ENCODE measurements at places on chromosomes 2 and 18.

- no peak for DNase-seq
These were observed 122.5 kb downstream of the TMEFF2 start for GRCh38 chr2:192072261-192072660.

DNA sequence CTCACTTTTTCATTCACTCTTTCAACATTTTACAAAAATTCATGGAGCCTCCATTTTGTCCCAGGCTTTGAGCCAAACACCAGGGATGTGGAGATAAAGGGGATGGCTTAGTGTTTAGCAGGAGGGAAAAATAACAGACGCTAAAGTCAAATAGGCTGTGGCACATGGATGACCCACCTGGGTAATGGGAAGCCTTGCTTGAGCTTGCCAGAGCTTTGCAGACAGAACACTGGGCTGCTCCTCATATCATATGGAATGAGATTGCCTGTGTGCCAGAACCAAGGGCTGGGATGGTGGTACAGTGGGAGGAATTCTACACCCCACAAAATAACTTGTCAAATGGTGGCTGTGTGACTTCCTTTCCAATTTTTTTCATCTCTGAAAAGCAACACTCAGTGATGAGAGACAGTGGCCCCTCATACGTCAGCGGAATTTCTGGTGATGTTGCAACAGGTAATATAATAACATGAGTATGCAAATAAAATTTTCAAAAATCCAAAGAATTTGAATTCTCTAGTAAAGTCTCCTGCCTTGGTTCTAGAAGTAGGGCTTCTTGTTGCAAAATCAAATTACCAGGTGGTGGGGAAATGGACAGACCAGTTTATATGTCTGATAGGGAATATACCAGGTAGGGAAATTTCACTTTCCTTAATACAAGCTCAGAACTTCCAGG, 252.9 kb downstream of the CLIP4 start:
- no peak for DNase-seq

DNA sequence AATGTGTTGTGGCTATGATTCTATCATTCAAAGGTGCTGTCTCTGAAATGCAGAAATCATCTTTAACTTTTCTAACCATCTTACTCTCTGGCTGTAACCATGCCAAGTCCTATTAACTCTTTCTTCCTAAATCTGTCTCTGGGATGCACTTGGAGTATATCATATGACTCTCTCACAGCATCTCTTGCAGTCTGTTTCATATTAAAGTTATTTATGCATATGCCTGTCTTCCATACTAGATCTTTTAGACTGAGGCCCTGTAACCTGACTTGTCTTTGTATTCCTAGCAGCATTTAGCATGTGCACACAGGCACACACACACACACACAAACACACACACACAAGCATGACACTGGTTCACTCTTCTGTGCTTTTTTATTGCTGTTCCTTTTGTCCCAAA, 320.6 kb downstream of the ETAA1 start:
- no peak for DNase-seq

GRCh38 chr2:54667266-54667639, 56.2 kb upstream of the EML6 start:
- DNase-seq, result no peak

DNA sequence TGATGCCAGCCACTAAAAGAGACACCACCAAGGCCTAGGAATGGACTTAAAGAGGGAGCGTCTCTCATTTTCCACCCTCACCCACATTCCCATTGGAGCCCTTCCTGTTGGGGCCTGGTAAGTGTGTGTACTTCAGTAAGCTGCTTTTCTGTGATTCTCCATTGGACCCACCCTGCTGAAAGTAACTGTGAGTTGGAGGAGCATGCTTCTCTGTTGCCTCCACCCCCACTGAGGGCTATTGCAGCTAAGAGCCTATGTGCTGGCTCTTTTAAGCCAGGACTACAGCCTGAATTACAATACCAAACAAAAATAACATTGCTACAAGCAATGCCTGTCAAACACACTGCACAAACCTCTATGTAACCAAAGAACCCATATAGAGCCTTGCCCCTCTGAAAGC, 81.1 kb downstream of the TRABD2A start:
- no peak for DNase-seq

GRCh38 chr18:48295586-48296311, 113.4 kb downstream of the ZBTB7C start:
- no peak for DNase-seq

GRCh38 chr2:235868645-235869044, 299.5 kb downstream of the GBX2 start:
- DNase-seq, result no peak

DNA sequence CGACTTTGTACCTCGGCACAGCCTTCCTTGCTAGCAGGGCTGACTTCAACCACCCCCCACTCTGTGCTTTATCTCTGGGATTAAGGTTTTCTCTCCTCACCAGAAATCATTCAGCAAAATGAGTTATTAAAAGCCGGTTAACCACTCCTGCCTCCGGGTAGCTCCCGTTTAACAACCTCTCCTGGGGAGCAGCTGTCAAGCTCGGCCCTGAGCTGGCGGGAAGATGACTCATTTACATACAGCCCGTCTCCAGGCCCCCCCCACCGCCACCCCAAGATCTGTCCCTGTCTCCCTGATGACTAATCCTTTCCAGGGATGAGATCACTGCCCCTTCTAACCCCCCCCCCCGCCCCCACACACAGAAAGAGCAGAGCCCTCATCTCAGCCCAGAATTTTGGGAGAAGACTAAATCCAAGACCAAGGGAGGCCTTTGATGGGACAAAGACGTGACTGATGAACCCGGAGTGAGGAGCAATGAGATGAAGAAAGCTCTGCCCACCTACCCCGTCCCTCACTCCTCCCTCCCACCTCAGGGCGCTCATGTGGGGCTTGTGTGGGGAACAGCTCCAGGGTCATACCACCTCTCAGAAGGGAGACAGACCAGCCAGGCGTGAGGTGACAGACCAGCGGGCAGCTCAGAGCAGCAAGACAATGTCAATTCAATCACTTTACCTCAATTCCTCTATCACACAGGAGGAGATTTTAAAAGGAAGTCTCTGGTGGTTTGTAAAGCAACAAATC, 131.4 kb downstream of the MSH2 start:
- no peak for DNase-seq

DNA sequence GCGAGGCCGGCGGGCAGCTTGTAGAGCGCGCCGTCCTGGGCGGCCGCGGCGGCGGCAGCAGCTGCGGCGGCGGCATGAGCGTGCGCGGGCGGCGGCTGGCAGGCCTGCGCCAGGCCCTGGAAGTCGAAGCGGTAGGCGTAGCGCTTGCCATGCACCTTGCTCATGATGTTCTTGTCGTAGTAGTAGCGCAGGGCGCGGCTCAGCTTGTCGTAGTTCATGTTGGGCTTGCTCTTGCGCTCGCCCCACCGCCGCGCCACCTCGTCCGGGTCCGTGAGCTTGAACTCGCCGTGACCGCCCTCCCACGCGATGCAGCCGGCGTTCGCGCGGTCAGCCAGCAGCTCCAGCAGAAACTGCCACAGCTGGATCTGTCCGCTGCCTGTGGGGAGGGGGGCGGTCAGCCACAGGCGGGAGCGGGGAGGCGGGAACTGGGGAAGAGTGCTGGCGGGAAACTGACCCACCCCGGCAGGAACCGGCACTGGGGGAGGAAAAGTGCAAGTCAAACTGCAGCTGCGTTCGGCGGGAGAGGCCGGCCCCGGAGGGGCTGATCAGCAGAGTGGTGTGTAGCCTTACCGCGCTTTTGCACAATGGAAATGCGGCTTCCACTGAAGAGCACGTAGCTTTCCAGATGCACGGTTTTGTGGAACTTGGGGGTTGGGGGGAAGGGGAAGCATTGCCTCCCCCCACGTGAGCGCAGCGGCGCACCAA, 3.0 kb downstream of the FEV start:
- no peak for DNase-seq

DNA sequence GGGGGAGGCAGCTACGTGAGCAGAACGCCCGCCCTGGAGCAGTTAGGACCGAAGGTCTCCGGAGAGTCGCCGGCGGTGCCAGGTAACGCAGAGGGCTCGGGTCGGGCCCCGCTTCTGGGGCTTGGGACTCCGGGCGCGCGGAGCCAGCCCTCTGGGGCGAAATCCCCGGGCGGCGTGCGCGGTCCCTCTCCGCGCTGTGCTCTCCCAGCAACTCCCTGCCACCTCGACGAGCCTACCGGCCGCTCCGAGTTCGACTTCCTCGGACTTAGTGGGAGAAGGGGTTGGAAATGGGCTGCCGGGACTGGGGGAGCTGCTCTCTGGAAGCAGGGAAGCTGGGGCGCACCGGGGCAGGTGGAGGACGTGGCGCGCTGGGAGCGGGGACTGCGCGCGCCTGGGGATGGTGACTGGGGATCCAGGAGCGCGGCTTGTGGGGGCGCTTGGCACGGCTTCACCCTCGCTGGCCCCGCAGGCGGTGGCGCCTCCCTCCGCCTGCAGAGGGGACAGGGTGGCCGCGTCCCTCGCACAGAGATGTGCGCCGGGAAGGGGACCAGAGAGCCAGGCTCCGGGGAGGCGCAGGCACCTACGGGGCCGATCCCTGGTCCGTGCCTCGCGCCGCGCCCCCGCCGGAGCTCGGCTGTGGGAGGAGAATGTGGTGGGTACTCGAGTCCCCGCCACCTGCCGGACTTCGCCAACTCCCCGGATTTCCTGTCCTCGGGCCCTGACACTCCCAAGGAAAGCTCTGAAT, 688 bp downstream of the CDH20 start:
- no peak for DNase-seq

- DNase-seq, result no peak
These were observed 24.2 kb downstream of the TNS1 start for GRCh38 chr2:217978536-217979150.

GRCh38 chr2:121470917-121471316, 59.8 kb upstream of the RNU4ATAC start:
- DNase-seq, result no peak

DNA sequence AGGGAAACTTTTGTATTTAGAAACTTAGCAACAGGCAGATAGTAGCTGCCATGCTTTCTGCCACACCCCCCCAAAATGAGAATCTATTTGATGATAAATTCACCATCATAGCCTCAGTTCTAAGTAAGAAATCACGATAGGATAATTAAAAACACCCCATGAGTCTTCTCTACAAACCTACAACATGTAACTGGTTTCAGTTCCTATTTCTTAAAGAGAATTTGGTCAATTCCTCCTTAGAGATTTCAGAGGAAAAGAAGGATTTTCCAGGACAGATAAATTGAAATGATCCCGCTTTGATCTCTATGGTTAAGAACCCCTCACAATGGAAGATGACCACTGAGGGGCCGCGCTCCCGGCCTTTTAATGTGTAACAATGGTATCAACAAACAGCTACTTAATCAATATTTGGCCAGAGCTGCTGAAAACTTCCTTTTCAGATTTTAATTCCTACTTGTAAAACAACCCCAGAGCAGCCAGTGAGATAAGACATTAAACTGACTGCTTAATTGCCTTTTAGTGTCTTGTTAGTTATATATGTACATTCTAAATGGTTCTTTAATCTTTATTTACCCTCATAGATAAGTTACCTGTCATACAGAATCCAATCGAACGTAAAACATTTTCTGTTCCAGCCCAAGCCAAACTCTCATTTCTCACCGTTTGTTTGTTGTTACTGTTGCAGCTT, 10.1 kb downstream of the PAX3 start:
- DNase-seq, result no peak

DNA sequence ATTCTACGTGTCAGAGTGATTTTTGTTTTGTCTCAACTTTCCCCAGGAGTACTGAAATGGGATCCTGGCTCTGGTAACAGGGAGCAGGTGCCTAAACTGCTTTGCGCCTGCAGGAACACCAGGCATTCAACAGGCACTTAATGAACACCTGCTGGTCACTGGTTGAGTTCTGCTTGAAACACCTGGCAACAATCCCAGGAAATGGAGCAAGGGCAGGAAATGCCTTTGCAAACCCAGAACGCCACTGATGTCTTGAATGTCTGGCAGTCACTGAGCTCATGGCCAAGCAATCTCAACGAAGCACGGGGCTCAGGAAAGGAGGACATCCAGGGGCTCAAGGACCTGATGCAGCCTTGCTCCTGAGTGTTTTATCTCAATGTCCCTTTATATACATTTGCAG, 360.0 kb upstream of the RAB6C start:
- DNase-seq, result no peak

All from NCI-H1417 treated with DMSO at 0.1 percent for 48 hours (cell line).